ENCODE measurements at places on chromosomes 13 and 19. TPM values are rescaled to one million over a fixed set of nuclear protein-coding genes. Genes with fewer than 3 reads are reported as not detected.

The CYP4F11 gene
- total RNA-seq, result 1.5 TPM

The ZNF486 gene
- 1.8 TPM for total RNA-seq

- DNase-seq, result no peak
These were observed 481.9 kb downstream of the GPC6 start for GRCh38 chr13:93708308-93709075.

DNA sequence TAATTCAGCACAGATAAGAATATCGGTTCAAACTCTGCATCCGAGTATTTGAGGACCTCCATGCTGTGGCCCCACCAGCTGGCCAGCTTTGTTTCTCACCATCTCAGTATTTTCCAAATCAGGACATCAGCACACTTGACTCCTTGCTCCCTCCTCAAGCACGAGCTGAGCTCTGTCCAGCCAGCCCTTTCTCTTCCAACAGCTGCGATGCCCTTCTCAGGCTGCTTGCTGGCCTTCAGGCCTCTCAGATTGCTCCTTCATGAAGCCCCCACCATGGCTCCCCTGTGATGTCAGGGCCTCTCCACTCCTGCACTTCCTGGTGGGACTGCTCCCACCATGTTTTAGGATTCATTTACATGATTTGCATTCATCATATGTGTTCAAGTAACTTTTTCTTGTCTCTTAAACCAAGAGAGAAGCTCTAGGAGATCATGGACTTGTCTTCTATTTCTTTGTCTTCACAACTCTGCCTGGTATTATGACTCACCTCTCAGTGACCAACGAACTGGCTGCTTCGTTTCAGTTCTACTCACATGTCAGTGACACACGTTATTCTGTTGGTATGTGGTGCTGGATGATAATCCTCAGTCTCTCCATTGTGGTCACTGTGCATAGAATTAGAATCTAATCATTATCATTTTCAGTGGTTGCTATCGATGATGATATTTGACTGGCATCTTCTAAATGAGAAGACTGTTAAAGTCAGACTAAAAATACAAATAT is 471.7 kb downstream of the EFNB2 start:
- no peak for DNase-seq

GRCh38 chr13:67101730-67102467 is 128.2 kb downstream of the PCDH9 start:
- DNase-seq, result no peak

Data from heart left ventricle (tissue), 16 donors.